ENCODE measurements at places on chromosomes 12 and 14. TPM values are rescaled to one million over a fixed set of nuclear protein-coding genes. Genes with fewer than 3 reads are reported as not detected.

Gene PCED1B
- total RNA-seq = 0.38 TPM

Gene GPR84
- total RNA-seq = 0.38 TPM

Gene CLEC2B
- 20.3 TPM for total RNA-seq

Gene ENO2
- total RNA-seq = 5.6 TPM

Gene OR4E2
- not detected for total RNA-seq

Gene MYH6
- not detected for total RNA-seq

Gene KLRD1
- total RNA-seq = under 0.01 TPM

Gene TOMM20L
- not detected for total RNA-seq

Gene DIO2
- not detected for total RNA-seq

Gene DTX1
- total RNA-seq = not detected

Gene CACNA1C
- 0.98 TPM for total RNA-seq

Gene GLT8D2
- 0.76 TPM for total RNA-seq

Gene EPYC
- not detected for total RNA-seq

Gene NFYB
- 13.4 TPM for total RNA-seq

Gene KRT81
- not detected for total RNA-seq

Gene AGAP2
- total RNA-seq = 0.29 TPM

Gene PTPRR
- 0.38 TPM for total RNA-seq

Gene AKAP3
- 0.65 TPM for total RNA-seq

Gene KRT73
- total RNA-seq = not detected

Gene HOXC9
- total RNA-seq = 0.19 TPM

Gene TC2N
- total RNA-seq = not detected

Gene DENND5B
- total RNA-seq = 16.5 TPM

Gene MEG3
- 11.0 TPM for total RNA-seq

Gene SLC25A47
- total RNA-seq = 0.33 TPM

Gene TMEM119
- under 0.01 TPM for total RNA-seq

Gene PTPRB
- 217 TPM for total RNA-seq

Data from vein endothelial cell (primary cell).